ENCODE measurements at places on chromosomes 5 and 9.

DNA sequence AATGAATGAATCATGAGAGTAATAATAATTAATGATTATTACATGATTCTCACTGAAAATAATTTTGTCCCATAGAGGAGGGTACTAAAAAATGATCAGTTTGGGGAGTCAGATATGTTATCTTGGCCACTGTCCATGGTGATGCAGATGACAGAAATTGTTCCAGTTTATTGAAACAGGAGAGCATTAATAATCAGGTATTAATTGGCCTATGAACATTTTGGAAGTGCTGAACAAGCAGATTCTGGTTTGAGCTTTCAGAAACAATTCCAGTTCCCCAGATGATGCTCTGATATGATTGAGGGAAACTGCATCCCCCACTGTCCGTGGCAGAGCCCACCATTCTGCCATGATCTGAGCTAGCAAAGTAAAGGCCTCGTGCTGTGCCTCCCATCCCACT, 345.2 kb downstream of the ZSWIM6 start:
- DNase-seq = no peak

GRCh38 chr5:8908055-8908683, 637.7 kb downstream of the SEMA5A start:
- peak; percentile 5 for DNase-seq

DNA sequence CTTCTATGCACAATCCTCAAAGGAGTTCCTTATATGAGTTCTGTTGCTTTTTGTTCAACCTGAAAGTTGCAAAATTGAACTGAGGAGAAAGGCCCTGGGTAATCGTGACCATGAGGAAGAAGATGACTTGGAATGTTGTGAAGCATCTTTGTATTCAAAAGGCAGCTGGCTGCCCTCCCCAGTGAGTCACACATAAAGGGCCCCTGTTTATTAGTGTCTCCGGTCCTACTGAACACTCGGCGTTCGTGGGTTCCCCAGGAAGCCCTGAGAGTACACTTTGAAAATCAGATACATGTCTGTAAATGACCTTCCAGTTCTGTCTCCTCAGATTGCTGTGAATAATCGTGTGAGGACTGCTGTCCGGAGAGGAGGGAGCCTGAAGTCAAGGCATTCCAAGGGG, 73.6 kb downstream of the C9orf153 start:
- DNase-seq = no peak

DNA sequence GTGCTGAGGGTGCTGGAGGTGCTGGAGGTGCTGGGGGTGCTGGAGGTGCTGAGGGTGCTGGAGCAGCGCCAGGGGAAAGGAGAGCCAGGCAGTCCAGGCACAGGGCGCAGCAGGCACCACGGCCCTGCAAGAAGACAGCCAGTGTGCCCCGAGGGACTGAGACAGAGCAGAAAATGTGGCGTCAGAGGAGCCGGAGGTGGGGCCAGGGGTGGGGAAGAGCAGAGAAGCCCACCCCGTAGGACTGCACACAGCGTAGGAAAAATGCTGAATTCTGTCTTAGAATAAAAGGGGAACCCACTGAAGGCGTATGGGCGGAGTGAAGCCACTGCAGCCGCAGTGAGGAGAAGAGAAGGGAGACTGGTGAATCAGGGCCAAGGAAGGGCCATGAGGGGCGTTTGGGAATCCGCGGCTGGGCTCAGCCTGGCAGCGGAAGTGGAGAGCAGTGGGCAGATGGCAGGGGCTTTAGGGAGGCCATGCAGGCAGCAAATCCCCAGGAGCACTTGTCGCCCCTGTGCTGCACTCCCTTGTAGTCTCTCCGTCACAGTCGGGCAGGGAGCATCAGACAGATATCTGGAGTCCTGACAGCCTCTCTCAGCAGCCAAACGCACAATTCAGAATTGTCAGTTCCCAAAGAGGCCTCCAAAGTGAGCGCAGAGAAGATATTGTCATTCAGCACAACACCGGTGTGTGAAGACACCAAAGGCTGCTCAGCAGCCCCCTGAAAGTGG, 35.9 kb upstream of the LECT2 start:
- no peak for DNase-seq

DNA sequence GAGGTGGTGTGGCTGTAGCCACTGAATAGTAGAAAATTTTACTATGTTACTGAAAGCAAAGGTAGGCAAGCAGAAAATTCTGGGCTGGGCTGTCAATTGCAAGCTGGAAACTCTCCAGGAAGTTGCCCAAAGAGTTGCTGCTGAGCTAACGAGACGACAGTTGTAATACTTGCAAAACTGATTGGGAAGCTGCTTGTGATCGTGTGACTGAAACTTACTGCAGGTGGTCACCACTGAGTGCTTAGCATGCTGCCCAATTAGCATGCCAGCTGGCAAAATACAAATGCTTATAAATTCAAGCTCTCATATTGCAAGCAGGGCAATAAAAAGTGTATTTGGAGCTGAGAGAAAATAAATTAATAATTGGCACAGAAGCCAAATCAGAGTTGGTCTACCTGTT, 758.5 kb upstream of the EDIL3 start:
- no peak for DNase-seq

- peak; percentile 47 for DNase-seq
Measured at GRCh38 chr5:180090769-180091546, 19.4 kb upstream of the RNF130 start.

DNA sequence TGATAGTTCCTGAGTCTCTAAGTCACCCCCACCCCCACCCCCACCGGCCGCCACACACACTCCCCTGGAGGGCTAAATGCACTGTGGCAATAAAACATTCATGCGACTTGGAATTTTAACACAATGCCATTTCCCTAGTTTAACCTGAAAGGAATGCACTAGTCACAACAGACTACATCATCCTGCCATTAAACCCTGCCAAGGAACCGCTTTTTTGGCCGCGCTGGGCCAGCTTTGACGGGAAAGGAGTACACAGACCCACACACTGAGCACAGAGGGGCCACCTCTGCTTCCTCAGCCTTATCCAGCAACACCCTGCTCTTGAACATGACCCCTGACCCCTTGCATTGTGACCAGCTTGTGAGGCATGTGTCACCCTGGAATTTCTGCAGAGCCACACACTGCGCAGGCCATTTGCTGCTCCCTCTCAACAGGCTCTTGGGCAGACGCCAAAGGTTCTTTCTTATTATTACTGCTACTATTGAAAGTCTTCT, 165.3 kb downstream of the BNC2 start:
- DNase-seq = peak; percentile 83

DNA sequence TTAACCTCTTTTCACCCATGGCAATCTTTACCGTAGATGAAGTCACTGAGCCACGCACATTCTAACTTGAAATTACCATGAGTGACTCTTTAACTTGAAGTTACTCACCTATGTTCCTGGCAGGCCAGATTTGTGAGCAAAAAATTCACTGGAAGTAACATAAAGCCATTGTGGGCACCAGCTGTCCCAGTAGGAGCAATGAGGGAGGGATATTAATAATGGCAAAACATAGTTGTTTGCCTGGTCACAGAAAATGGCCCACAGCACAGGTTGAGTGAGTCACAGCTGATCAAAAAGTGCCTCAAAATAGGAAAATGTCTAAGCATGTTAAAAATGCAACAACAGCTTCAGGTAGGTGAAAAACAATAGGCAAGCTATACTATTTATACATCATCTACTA, 146.6 kb downstream of the EFNA5 start:
- peak; percentile 33 for DNase-seq

DNA sequence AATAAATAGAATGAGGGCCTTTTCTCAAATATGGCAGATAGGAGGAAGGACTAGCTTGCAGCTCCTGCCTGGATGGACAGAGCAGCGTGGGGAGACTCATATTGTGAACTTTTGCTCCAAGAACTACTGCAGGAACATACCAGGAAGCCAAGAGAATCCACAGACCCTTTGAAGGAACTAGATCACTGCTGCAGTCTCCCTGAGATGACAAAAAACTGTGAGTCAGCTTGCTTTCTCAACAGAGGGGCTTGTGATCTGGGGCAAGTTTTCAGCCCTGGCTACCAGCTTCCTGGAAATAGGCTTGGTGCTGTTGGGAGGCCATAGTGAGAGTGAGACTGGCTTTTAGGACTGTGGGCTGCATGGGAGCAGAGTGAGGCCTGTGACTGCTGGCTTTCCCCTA, 170.6 kb upstream of the TRIM32 start:
- DNase-seq = no peak

DNA sequence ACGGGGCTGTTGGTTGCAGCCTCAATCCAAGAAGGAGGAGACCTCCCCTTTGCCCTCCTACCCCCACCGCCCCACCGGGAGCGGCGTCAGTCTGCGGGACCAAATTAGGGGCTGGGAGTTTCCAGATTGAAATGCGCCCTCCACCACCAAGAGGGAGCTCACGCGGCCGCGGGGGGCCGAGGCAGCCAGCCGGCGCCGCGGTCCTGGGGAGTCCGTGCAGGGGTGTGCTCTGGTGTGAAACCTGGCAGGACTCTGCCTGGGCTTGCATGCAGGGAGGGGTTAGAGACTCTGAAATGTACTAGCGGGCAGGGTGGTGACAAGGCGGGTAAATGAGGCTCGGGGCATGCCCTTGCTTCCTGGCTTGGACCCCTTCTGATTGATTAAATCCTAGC, 989 bp upstream of the FBN2 start:
- DNase-seq = no peak

DNA sequence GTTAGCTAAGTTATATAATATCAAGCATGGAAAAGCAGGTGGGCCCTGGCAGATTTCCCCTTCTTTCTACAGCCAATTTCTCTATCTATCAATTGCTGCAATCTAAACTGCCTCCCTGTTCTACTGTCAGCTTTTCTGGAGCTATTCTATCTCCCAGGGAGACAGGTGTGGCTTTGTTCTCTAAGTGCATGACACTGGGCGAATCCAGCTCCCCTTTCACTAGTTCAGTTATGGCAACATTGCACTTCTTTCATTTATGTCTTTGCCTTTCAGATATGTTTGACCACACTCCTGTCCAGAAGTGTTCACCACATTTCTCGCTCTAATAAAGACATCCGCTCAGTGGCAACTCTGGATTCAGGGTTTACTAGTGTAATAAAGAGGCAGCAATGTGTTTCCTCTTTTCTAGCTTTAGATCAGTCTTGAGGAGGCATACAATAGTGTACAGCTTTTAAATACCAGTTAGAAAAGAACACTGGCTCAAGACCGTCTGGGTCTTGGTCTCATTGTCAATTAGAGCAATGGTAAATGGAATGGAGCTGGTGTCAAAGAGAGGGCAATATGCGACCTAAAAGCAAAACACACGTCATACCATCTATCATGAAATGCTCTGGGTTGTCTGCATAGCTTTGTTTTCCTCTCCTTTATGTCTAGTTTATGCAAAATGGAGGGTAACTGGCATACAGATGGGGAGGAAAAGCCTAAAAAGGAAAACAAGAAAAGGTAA, 197.0 kb downstream of the SLF1 start:
- no peak for DNase-seq

DNA sequence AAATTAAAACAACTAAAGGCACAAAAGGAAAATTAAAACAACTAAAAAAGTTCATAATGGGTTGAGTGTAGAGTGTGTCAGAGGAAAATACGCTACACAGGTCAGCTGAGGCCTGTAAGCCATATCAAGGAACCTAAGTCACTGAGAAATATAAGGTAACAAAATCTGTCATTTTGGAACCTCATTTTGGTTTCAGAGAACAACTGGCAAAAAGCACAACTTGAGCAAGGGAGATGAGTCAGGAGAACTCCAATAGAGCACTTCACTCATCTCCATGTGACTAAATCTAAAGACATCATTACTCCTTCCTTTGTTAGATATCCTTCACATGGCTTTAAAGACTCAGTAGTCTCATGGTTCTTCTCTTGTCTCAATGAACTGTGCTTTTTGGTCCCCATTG, 269.4 kb upstream of the POU5F2 start:
- no peak for DNase-seq

Data from dermis microvascular lymphatic vessel endothelial cell (primary cell).